ENCODE measurements at places on chromosomes 16 and 17. TPM values are rescaled to one million over a fixed set of nuclear protein-coding genes. Genes with fewer than 3 reads are reported as not detected.
A peak's percentile ranks its signal among the peaks of the same experiment; 100 is the strongest.

DNA sequence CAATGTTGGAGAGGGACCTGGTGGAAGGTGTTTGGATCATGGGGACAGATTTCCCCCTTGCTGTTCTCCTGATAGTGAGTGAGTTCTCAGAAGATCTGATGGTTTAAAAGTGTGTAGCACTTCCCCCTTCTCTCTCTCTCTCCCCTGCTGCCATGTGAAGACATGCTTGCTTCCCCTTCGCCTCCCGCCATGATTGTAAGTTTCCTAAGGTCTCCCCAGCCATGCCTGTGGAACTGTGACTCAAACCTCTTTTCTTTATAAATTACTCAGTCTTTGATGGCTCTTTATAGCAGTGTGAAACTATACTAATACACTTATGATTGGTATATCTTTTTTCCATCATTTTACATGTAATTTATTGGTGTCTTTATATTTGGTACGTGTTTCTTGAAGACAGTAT is 13.4 kb downstream of the ADGRG5 start:
- DNase-seq = no peak

- no peak for DNase-seq
Measured at GRCh38 chr16:66290431-66290830, 76.1 kb upstream of the CDH5 start.

DNA sequence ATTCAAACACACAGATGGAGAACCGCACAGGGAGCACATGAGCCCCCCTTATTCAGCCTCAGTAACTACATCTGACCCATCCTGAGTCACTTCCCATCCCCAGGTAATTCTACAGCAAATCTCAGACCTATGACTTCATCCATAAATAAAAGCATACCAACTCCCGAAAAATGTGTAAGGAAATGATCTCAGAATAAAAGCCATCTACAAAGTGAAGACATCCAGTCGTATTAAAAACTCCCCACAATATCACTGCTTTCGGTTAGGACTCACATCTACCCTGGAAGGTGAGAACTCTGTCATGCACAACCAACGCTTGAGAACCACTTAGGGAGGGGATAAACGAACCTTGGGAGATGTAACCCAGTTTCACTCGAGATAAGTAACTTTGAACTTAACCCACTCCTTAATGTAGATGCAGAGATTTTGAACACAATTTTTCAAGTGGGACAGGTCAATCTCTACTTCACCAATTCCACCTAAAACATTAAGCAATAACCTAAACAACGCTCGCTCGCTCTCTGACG is 1.3 kb downstream of the USP36 start:
- DNase-seq = peak; percentile 60

The TP53TG3B gene
- 3.4 TPM for total RNA-seq

GRCh38 chr16:53545433-53545832 is 42.4 kb upstream of the AKTIP start:
- no peak for DNase-seq

GRCh38 chr17:7632492-7632894 is 2.6 kb downstream of the SHBG start:
- peak; percentile 38 for DNase-seq

DNA sequence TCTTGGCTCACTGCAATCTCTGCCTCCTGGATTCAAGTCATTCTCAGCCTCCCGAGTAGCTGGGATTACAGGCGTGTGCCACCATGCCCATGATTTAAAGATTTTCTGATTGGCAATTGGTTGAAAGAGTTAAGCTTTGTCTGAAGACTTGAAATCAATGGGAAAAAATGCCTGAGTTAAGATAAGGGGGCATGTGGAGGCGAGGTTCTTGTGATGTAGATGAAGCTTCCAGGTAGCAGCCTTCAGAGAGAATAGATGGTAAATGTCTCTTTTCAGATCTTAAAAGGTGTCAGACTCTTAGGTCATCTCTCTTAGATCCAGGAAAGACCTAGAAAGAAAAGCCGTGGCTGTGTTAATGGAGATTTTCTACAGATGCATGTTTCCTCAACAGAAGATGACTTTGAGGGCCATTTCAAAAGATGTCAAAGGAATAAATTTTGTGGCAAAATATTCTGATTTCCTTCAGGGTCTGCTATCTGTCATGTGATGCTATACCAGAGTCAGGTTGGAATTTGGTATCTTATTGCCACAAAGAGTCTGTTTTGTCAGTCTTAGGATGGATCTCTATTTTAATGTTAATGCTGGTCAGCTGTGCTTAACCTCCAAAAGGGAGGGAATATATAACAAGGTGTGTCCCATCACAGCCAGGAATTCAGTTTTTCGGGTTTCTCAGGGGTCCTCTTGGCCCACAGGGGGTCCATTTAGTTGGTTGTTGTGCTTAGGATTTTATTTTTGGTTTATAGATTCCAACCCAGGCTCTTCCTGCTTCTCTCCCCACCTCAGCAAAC is 58.3 kb upstream of the AKTIP start:
- DNase-seq = no peak

The KRTAP1-1 gene
- 1.5 TPM for total RNA-seq

DNA sequence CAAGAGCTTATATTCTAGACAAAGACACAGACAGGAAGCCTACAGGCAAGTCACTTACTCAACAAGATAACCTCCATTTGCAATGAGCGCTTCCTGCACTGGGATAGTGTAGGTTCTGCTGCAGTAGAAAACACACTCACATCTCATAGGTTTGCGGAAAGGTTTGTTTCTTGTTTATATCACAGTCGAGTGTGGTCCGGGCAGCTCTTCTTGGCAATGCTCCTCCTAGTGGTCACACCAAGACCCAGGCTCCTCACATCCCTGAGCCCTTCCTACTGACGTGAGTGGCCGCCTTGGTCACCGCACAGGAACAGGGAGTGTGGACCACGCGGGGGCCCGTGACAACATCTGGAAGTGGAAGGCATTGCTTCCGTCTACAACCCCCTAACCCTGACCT is 48.0 kb upstream of the RBFOX3 start:
- peak; percentile 39 for DNase-seq

DNA sequence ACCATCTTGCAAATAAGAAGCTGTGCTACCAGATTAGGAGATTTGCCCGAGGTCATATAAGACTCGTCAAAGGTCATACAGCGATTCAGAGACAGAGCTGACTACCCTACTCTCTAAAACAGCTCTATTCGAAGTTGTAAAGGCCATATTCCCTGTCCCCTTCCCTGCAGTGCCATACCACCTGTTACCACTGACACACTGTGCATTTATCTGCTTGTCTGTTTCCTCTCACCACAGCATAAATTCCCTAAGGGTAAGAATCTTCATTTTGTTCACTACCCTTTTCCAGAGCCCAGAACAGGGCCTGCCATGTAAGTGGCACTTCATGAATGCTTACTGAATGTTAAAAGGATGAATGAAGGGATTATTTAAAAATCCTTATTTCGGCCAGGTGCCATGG is 3.4 kb upstream of the KSR1 start:
- no peak for DNase-seq

DNA sequence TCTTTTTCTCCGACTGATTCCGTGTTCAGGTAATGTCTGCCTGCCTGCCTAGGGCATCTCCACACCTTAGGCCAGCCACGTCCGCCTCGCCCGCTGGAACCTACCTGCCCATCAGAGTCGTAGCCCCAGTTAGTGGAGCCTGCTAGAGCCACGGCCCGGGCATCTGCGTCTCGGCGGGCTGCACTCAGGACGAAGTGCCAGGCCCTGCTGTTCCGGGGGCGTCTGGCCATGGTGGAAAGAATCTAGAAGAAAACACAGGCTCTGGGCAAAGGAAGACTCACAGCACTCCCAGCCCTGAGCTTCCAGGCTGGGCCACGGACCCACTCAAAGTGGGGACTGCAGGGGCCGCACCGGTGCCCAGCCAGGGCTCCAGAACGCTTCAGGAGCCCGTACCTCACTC is 1.1 kb downstream of the SPSB3 start:
- DNase-seq = no peak

DNA sequence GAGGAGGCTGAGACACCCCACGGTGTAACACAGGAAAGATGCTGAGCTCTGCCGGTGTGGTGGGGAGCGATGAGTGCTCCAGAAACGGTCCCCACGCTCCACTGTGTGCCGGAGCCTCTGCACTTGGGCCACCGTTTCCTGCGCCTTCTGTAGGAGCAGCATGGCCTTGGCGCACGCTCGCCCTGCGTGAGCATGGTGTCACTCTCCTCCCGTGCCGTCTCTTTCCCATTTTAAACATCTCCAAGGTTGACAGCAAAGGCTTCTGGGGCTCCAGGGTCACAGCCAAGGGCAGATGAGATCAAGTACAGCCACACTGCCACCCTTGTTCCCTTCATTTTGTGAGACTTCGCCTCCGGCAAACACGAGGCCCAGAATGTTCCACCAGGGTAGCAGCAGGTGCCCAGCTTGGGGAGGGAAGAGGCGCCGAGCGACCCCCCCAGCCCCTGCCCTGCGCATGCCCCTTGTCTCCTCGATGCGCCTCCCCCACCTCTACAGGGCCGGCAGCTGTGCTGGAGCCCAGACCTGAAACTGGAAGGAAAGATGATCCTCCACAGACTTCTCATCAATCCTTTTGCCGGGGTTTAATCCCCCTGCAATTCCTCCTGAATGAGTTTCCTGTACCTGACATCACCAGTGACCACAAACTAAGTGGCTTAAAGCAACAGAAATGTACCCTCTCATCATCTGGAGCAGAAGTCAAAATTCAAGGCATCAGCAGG is 19.9 kb upstream of the OSGIN1 start:
- DNase-seq = peak; percentile 45

The CEMP1 gene
- not detected for total RNA-seq

DNA sequence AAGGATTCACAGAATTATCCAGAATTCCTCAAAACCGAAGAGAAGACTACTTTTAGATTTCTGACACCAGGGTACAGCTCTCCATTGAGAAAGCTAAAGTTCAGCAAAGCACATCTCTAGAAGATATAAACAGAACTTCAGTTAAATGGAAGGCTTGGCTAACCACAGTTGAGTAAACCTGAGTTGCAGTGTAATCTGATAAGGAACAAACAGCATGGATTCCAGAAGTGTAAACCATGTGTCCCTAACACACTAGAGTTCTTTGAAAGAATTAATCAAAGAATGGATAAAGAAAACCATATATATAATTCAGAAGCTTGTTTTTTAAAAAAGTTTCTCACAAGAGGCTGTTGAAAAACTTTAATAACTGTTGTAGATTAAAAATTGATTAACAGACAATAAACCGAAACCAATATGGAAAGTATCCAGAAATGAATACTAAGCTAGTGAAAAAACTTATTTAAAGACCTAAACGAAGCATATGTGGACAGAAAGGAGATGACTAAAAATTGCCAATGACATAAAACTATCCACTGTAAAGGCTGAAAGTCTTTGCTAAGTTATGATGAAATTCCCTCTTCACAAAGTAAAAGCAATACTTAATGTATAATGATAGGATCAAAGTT is 4.3 kb downstream of the RNF43 start:
- DNase-seq = peak; percentile 36

DNA sequence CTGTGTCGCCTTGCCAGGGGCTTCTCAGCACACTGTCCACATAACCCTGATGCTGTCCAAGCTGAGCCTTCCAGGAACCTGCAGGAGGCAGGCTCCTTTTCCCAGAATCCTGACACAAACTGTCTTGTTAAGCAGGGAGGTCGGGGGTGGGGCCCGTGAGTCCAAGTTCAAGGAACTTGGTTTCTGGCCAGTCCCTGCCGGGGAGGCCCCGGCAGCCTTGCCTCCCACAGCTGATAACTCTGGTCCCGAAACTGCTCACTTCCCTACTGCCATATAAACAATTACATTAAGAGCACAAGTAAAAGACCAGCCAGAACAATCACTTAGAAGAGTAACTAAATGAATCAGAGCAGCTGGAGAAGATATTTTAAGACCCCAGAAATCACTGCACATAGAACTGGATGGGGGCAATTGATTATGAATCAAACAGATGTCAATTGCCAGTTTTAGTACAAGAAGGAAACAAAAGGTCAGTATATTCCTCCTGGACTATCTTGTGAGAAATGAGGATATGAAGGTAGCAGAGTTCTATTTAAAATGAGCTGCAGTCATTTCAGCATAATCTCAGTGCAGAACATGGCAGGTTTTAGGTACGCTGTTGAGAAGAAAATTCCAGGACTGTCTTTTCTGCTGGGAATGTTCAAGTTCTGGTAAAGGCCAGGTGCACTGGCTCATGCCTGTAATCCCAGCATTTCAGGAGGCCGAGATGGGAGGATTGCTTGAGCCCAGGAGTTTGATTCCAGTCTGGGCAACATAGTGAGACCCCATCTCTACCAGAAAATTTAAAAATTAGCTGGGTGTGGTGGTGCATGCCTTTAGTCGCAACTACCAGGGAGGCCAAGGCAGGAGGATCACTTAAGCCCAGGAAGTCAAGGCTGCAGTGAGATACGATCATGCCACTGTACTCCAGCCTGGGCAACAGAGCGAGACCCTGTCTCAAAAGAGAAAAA is 169.8 kb downstream of the PITPNC1 start:
- DNase-seq = peak; percentile 19

DNA sequence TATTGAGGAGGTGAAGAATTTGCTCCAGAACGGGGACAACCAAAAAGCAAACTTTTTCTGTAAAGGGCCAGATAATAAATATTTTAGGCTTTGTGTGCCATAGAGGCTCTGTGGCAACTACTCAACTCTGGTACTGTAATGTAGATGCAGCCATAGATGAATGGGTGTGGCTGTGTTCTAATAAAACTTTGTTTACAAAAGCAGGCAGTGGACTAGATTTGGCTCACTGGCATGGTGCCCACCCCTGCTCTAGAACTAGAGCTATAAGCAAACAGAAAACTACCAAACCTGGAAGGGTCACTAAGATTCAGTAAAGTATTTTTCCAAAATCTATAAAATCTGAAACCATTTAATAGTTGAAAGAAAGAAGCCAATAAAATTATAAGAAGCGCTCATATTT is 24.6 kb upstream of the SMURF2 start:
- no peak for DNase-seq

The ZNF597 gene
- not detected for total RNA-seq

GRCh38 chr16:84652566-84652965 is 4.3 kb downstream of the KLHL36 start:
- DNase-seq = no peak

The AIPL1 gene
- not detected for total RNA-seq

The ABCA6 gene
- 0.03 TPM for total RNA-seq

The C1QTNF8 gene
- total RNA-seq = not detected

The PRM3 gene
- not detected for total RNA-seq

The TPSD1 gene
- total RNA-seq = not detected

DNA sequence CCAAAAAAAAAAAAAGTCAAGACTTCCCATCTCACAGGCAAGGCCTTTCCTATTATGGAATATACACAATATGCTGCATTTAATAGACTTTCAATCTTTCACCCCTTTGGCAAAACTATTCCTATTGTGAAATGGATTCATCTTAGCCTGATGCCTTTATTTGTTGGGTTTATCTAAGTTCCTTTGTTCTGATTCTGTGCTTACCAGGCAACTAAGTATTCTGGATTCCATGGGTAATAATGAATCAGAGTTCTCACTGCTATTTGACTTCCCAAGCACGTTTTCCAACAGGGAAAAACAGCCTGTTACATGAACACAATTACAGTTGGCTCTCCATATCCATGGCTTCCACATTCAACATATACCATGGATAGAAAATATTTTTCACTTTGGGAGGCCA is 135.5 kb downstream of the MYO1D start:
- no peak for DNase-seq

DNA sequence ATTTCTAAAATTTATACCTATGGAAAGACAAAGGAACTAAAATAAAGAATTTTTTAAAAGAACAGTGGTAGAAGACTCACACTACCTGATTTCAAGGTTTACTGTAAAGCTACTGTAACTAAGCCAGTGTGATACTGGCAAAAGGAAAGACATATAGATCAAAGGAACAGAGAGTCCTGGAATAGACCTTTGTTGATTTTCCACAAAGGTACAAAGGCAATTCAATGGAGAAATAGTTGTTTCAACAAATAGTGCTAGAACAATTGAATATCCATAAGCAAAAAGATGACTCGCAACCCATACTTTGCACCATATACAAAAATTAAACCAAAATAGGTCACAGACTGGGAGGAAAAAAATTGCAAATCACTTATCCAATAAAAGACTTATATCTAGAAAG is 36.7 kb downstream of the MYH10 start:
- DNase-seq = no peak
